ENCODE measurements at places on chromosomes 1 and 21.
A peak's percentile ranks its signal among the peaks of the same experiment; 100 is the strongest.

GRCh38 chr21:9753943-9754342 is 767.4 kb upstream of the TPTE start:
- DNase-seq: no peak

DNA sequence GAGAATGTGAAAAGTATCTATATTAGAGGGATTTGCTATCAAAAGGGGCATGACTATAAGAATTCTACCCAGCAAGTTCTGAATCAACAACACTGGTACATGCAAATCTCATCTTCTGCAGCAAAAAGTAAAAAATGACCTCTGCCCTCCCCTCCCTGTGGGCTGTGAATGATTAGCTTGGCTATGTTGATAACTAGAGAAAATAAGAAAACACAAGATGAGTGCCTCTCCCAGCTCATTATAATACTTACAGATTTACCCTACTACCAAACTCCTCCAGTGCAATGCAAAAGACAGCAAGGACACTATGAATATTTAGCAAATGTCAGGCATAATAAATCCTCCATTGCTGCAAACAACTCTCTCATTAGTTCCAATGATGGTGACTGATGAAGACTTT is 102.4 kb downstream of the SLC45A1 start:
- DNase-seq: no peak

- no peak for DNase-seq
Measured at GRCh38 chr1:197374428-197374827, 106.4 kb downstream of the CRB1 start.

DNA sequence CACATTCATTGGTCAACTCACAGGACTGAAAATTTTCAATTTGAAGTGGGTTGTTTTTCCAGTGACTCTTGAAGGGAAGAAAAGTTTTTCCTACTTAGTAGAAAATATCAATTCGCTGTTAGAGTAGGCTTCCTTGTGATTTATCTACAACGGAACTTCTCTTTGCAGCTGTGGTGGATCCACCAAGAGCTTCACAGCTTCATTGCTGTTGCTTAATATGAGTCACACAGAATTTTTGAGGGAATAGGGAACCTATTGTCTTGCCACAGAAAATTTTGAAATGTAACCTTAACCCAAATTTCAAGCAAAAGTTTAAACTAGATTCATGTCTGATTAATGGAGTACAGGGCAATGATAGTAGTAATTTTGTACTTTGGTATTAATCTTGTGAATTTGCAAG is 58.4 kb upstream of the IFI44L start:
- no peak for DNase-seq

DNA sequence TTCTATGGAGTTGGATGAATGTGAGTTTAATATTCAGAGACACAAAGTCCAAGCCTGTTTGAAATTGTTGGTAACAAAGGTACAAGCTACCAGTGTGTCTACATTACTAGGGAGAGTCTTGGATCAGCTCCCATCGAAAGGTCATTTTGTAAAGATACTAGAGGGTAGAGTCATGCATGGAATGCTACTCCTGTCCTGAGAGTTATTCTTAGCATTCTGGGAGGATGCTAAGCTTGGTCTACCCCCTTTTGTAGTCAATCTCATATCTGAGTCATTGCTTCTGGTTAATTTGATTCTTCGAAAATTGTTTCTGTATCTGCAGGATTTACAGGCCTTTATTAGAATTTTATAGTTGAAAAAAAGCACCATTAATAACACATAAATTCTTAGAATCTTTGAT is 240.2 kb downstream of the ST6GALNAC3 start:
- no peak for DNase-seq

DNA sequence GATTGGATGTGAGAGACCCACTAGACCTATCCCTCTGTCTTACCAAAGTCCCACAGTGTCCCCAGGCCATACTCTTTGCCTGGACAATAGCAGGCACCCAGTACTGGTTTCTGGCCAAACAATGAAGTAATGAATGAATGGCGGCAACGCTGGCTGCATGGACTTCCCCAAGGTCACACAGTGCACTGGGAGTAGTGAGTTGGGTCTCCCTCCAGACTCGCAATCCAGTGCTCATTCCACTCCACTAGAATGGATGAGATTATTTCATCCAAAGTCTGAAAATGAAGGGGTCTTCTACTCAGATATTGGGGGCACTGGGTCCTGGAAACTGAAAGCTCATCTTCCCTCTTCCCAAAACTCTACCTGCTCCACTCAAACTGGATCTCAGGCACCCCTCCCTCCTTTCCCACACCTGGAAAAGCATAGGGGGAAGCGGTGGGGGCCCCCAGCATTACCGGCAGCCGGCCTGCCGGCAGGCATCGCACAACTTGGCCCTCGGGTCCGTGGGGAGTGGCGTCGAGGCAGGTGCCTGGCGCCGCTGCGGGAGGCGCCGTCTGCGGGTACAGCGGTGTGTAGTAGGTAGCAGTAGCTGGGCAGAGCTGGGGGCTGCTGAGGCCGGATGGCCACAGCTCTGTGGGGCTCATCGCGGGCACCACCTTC is 816 bp downstream of the E2F2 start:
- no peak for DNase-seq

DNA sequence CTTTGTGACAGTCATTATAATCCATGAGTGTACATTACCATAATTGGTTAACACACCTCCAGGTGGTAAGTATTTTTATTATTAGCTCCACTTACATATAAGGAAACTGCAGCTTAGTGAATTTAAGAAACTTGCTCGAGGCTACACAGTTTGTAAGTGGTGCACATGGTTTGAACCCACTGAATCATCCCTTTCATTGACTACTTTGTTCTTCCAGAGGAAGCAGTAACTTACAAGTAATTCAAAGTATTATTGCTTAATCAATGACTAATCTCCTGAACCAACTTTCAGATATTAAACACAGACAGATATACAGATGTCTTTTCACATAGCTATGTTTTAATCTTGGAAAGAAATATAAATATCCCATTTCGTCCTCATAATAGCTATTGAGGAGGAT is 18.7 kb upstream of the CLDN8 start:
- DNase-seq: no peak

DNA sequence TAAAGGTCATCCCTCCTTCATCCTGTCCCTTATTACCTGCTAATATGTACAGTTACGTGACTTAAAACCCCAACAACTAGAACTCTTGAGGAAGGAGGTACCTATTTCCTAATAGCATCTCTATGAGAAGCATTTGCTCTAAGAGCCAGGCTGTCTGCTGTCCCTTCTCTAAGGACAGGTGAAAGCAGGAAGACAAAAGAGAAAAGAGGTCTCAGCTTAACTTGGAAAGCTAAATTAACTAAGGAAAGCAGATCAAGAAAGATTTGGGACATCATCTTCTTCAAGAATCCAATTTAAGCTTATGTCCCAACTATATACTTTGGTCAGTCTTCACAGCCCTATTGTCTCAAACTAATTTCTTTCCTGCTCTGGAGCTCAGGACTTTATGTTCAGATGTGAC is 2.9 kb downstream of the EGLN1 start:
- no peak for DNase-seq

- DNase-seq: no peak
Measured at GRCh38 chr1:167674156-167674555, 44.1 kb downstream of the RCSD1 start.

- peak; percentile 27 for DNase-seq
Measured at GRCh38 chr1:221782477-221782876, 40.6 kb upstream of the DUSP10 start.

- DNase-seq: no peak
Measured at GRCh38 chr1:21672478-21673276, 3.5 kb upstream of the RAP1GAP start.

GRCh38 chr1:91541918-91542533 is 41.4 kb downstream of the CDC7 start:
- no peak for DNase-seq

DNA sequence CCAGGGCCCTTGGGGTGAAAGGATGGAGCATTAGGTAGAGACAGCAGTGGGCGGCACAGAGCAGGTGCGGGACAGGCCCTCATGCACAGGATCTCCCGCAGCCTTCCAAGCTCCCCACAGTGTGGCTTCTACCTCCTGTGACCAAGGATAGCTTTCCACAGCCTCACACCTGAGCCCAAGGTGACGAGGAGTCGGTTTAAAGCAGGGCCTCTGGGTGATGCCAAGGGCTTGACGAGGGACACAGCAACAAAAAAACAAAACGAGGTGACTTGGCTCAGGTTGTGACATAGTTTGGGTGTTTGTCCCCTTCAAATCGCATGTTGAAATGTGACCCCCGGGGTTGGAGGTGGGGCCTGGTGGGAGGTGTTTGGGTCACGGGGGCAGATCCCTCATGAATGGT is 15.3 kb downstream of the RSPH1 start:
- DNase-seq: no peak

GRCh38 chr1:112457241-112457640 is 51.5 kb upstream of the WNT2B start:
- DNase-seq: no peak

GRCh38 chr1:161379071-161379470 is 11.4 kb upstream of the CFAP126 start:
- DNase-seq: no peak

DNA sequence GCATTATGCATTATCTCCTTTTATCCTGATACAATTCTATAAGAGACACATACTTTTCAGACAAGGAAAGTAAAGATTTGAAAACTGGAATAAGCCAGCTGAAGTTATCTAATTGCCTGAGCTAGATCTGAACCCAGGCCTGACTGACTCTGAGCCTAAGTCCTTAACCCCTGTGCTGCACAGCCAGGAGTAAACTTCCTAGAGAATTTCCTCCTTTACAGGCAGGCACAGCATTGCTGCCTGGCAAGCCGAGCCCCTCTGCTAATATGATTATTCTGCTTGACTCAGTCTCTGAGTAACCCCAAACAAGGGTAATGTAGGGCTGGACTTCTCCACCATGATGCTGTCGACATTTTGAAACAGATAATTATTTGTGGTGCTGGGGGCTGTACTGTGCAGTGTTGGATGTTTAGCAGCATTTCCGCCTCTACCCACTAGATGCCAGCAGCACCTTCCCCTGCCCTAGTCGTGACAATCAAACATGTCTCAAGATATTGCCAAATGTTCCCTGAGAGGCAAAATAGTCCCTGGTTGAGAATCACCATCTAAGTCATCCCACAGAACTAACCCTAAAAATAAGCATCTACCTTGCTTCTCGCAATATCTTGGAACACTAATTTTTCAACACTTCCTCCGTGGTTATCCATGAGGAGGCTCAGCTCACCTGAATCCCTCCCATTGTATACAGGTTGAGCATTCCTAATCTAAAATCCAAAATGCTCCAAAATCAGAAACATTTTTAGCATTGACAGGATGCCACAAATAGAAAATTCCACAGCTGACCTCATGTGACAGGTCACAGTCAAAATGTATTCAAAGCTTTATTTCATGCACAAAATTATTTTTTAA is 18.5 kb downstream of the CAMK1G start:
- DNase-seq: no peak

GRCh38 chr1:201042779-201043461 is 19.4 kb upstream of the KIF21B start:
- DNase-seq: peak; percentile 71

- DNase-seq: no peak
Measured at GRCh38 chr1:236039740-236040685, 24.9 kb downstream of the NID1 start.

DNA sequence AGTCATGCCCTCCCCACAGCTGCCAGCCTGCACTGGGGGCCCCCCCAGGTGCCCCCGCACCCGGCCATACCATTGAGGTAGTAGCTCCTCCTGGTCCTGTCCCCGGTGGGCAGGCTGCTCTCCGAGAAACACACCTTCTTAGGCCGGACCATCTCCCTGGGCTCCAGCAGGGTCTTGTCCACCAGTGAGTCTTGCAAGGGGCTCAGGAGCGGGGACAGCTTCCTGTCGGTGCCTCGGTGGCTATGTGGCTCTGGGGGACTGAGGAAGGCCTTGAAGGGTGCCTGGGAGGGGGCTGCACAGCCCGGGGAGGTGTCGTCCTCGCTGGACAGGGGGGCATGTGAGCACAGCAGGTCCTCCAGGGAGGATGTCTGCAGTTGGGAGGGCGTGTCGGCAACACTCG is 12.9 kb upstream of the FTCD start:
- DNase-seq: peak; percentile 12

DNA sequence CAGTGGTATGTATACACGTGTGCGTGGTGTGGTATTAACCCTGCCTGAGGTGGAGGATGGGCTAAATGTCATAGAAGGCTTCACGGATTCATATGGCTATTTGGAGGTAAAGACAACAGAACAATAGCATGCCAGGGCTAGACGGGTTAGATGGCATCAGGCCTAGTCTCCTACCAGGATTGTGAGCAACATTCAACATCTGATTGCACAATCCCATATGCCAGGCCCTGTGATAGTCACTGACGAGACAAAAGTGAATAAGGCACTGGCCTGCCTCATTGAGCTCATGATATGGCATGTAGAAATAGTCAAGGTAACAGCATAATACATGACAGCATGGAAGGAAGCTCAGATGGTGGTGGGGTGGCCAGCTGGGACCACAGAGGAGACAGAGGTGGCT is 167.1 kb upstream of the BEND5 start:
- no peak for DNase-seq

DNA sequence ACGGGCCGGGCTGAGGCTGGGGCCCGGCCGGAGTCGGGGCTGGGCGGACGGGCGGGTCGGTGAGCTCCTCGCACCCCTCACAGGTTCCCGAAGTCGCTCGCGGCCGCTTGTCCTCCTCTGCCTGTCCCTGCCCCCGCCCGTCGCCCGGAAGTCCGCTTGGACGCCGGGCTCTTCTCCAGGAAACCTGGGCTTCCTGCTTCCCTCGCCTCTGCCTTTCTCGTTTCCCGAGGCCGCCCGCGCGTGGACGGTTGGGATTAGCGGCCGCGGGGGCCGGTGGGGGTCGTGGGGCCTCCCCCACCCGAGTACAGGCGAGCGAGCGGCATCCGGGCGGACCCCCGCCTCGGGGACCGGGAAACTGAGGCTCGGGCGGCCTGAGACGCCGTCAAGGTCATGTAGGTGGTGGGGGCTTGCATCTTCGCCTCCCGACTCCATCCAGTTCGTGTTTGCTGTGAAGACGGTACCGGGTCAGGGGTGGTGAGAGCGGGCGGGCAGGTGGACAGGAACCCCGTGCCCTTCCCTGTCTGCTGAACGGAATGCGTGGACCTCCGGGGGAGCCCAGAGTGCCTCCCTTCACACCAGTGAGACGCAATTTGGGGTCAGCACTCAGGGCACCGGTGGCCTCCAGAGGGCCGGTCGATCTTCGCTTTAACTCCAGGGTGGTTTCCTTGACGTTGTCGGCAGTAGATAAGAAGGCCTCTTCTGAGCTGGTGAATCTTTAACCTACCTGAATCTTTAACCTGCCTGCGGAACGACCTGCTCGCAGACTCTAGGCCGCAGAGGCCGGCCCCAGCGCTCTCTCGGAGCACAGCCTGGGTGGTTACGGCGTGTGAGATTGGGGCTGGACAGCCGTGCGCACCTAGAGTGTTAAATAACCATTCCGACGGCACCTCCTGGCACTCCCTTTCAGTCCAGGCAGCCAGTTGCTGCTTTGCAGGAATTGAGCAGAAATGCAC is 686 bp downstream of the ARF1 start:
- DNase-seq: peak; percentile 80

- no peak for DNase-seq
Measured at GRCh38 chr1:240098534-240098933, 6.9 kb downstream of the FMN2 start.

GRCh38 chr1:238384381-238384780 is 493.7 kb upstream of the ZP4 start:
- no peak for DNase-seq
